ENCODE measurements at places on chromosomes 7 and 10.

GRCh38 chr7:131948434-131949053 lies 392.1 kb upstream of the PODXL start:
- DNase-seq, result no peak

- no peak for DNase-seq
Measured at GRCh38 chr7:49791088-49791741, 17.8 kb downstream of the VWC2 start.

DNA sequence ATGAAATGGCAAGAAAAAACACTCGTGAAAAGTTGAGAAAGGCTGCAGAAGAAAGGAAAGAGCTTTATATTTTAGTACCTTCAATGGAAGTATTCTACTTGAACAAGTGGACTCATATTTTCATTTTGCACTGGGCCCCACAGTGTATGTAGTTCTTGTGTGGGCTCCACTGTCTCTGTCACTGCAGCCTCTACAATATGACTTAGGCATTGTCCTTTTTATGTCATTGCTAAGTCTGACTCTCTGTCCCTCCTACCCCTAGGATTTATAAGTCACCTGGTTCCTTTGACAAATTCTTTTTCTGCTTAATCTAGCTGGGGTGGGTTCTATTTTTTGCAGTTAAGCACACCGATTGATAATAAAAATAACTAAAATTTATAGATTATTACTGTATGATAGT lies 27.7 kb upstream of the SOSTDC1 start:
- DNase-seq, result no peak

DNA sequence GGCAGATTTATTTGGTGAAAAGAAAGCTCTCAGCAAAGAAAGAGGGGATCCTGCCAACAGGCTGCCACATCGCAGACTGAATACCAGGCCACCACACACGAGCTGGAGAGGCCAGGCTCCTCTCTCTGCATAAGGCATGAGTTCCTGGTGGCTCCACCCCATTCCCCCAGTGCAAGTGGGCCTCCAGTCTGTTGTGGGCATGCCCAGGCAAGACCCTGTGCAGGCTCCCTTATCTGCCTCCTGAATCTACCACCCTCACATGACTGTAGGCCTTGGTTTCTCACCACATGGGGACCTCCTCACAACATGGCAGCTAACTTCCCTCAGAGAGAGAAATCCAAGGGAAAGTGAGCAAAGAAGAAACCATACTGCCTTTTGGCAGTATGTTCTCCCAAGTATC lies 26.7 kb upstream of the CUL1 start:
- no peak for DNase-seq

GRCh38 chr10:89342206-89342958 lies 14.6 kb downstream of the IFIT3 start:
- no peak for DNase-seq

DNA sequence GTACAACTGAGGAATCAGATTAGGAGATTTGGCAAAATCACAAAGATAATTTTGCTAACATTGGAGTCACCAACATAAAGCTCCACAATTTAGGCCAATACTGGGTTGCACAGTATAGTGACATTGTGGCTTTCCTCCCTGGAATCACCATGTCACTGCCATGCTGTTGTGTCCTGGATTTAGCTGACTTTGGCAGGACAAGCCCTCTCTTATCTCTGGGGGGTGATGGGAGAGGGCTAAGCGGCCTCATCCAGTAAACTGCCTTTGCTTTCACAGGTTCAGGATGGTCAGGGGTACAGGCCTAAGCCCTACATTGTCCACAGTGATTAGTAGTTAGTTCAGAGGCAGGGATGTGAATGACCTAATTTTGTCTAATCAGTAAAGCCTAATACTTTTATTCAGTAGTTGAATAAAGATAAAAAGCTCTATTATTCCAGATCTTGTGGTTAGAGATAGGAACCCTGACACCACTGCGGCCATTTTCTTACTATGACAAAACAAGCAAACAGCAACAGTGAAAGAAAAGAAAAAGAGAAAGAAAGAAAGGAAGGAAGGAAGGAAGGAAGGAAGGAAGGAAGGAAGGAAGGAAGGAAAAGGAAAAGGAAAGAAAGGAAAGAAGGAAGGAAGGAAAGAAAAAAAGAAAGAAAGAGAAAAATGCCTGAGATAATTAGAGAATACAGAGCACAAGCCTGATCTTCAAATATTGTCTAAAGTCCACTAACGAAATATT lies 140.1 kb downstream of the ETV1 start:
- no peak for DNase-seq

GRCh38 chr10:124142006-124142739 lies 48.8 kb upstream of the CHST15 start:
- DNase-seq, result no peak
